ENCODE measurements at places on chromosomes 12 and 14.

GRCh38 chr14:101155575-101155974 lies 252.1 kb upstream of the RTL1 start:
- no peak for DNase-seq

- DNase-seq = no peak
These were observed 279.2 kb downstream of the SYT1 start for GRCh38 chr12:79143803-79144202.

DNA sequence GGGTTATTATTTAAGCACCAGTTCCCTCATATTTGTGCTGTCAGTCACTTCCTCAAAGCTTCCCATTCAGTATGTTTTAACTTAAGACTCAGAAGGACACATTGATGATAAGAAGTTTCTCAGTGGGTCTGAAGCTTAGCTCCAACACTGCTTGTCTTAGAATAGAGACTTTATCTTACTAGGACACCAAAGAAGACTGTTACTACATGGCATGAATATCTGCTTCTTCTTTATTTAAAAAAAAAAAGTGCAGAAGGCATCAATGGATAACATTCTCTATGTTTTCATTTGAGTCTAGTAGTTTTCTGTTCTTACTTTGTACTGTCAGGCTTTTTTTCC lies 404.2 kb downstream of the DAD1 start:
- no peak for DNase-seq

DNA sequence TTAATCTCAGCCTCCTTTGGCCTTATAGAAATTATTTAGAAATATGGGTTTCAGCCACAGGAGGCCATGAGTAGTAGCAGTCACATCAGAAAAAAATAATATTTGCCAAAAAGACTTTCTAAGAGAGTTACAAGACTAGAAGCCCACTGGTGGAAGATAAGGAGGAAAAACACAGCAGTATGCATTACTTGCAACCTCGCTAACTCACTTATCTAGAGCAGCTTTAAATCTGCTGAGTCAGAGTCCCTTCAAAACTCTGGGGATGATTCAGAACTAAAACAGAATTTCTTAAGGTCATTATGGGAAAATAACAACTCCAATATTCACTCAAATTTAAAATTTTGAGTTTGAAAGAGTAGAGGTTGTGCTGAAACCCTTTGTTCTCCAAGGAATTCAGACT lies 6.2 kb downstream of the OR4K17 start:
- no peak for DNase-seq

DNA sequence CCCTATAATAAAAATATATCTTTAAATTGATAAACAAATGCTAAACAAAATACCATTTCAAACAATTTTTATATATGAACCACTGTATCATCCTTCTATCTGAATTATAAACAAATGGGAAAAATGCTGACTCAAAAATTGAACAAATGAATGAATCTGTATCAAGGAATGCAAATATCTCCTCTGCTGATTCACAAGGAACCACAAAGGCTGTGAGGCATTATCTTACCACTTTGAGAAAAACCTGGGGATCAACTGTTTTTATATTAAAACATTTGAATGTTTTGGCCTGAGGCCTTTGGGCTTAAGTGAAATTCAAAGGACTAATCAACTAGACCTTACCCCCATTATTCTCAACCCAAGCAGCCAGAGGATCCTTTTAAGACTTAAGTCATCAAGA lies 86.3 kb downstream of the EML5 start:
- DNase-seq = peak; percentile 5

DNA sequence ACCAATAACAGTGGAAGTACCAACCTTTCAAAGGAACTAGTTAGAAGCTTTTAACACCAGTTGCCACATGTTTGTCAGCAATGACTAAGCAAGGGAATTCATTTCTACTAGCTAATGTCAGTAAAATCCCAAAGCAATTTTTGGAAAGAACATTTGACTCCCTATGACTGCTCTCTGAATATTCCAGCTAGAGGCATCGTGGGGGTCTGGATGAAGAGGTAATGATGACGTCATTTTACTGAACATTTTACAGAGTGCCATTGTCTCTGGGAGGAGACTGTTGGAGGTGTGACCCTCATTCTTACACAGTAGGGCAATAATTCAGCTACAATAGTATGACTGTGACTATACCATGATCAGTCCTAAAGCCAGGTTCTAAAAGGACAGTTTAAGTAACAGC lies 204.8 kb downstream of the ITPR2 start:
- DNase-seq = no peak

Data from AG04449 (cell line).